Activated naive CD4-positive, alpha-beta T cell treated with Interleukin-2 at 50 U/mL for 16 hours (primary cell): ENCODE measurements at places on chromosomes 2 and 18.

- DNase-seq: no peak
Observed at GRCh38 chr2:128547667-128548066, 229.0 kb upstream of the HS6ST1 start.

GRCh38 chr2:6423944-6424343 is 441.8 kb downstream of the CMPK2 start:
- DNase-seq: no peak

- DNase-seq: no peak
Observed at GRCh38 chr2:194060269-194060668, 1596.8 kb upstream of the SLC39A10 start.

DNA sequence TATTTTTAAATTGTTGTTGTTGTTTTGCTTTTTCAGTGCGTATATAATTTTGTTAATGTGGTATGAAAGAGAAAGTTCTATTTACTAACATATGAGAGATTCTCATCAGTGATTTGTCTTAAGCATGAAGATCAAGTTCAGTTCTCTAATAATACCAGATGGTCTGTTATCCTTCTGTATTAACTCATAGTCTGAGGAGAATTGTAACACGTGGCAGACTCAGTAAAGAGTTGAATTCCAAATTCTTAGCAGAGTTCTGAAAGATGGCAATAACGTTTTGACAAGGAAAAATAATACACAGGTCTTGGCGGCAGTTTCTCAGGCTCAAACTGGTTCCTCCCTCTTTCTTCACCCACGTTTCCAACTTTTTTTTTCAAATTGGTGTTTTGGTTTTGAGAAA is 17.2 kb upstream of the COL3A1 start:
- no peak for DNase-seq

- DNase-seq: no peak
Observed at GRCh38 chr2:188701836-188702235, 272.3 kb upstream of the COL3A1 start.

- DNase-seq: no peak
Observed at GRCh38 chr2:167749016-167749415, 498.4 kb downstream of the STK39 start.

DNA sequence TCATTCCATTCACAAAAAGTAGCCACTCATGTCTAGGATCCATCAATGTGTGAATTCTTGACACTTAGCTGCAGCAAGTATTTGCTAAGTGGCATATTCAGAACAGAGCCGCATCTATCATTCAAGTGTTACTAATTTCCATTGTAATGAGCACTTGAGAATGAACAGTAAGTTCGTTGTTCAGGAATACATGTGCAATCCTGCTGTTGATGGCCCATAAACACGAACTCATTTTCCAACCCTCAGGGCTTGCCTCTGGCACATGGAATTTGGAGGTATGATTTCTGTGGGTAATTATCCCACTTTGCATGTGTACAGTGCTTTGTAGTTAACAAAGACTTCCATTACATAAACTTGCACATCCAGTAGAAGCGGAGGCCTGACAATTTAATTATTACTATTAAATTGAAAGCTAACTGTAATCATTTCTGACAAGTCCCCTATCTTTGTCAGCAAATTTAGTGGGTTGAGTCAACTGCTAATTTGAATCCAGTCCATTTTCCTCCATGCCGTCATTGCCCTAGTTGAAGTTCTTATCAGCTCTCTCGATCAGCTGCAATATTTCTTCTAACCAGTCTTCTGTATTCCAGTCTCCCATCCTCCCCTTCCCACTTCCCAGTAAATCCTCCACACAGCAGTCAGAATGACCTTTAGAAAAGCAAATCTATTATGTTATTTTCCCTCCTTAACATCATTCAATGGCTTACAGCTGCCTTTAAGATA is 116.0 kb upstream of the AQP4 start:
- no peak for DNase-seq
